Anterior cingulate cortex (tissue), 58 donors: ENCODE measurements at places on chromosomes 5 and 9.

- no peak for DNase-seq
Observed at GRCh38 chr5:139642891-139643871, 5.0 kb upstream of the CXXC5 start.

DNA sequence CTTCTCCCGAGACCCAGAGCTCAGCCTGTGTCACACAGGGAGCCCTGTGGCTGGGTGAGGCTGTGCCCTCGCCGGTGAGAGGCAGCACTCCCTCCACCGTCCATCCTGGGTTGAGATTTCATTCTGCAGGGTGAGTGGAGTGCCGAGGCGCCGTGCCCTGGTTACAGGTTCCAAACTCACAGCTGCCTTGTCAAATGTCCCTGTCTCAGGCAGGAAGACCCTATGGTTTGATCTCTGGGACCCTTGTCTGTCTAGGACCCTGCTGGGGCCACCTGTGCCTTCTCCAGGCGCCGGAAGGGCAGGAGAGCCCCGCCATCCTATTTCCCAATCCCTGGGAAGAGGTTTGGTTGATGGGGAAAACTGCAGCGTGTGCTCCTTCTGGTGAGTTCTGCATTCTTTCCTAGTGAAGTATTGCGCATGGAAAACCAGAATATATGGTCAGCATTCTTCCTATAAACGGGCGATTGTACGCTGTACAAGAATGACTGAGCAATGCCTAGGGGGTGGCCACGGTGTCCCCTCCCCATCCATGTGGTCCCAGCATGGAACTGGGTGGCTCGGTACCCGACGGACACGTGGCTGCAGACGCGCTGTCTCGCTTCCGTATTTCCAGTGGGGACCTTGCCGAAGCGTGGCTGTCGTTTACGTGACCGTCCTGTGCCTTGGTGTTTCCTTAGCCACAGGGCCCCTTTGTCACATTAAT, 95.9 kb upstream of the COL5A1 start:
- no peak for DNase-seq

GRCh38 chr5:5424736-5425135, 2.3 kb downstream of the ICE1 start:
- DNase-seq, result no peak

DNA sequence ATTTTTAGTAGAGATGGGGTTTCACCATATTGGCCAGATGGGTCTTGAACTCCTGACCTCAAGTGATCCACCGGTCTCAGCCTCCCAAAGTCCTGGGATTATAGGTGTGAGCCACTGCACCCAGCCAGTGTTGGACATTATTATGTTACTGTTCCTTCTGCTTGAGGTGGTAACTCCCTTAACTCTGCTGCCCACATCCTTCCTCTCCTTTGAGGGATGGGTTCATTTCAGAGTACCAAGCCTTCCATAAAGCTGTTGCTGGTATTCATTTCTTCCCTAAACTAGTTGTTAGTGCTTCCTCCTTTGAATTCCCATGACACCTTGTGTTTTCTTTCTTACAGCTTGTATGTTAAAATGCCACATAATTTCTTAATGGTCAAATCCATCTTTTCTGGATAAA, 54.0 kb downstream of the CTNNA1 start:
- DNase-seq, result no peak

GRCh38 chr5:170368586-170368985, 20.6 kb downstream of the KCNMB1 start:
- DNase-seq, result no peak

GRCh38 chr5:91532281-91532680, 149.2 kb upstream of the ARRDC3 start:
- DNase-seq, result no peak
